ENCODE measurements at places on chromosomes 5 and 9.

GRCh38 chr9:27413511-27414219 is 110.4 kb upstream of the IFNK start:
- DNase-seq, result no peak

- DNase-seq, result peak; percentile 75
Observed at GRCh38 chr9:110170357-110171257, 37.4 kb downstream of the C9orf152 start.

- DNase-seq, result no peak
Observed at GRCh38 chr9:108835831-108836230, 20.0 kb downstream of the ACTL7B start.

- no peak for DNase-seq
Observed at GRCh38 chr5:51811883-51812471, 428.7 kb downstream of the ISL1 start.
